Activated CD4-positive, alpha-beta T cell treated with anti-CD3 and anti-CD28 coated beads for 1 hour (primary cell): ENCODE measurements at places on chromosomes 5 and 9.

DNA sequence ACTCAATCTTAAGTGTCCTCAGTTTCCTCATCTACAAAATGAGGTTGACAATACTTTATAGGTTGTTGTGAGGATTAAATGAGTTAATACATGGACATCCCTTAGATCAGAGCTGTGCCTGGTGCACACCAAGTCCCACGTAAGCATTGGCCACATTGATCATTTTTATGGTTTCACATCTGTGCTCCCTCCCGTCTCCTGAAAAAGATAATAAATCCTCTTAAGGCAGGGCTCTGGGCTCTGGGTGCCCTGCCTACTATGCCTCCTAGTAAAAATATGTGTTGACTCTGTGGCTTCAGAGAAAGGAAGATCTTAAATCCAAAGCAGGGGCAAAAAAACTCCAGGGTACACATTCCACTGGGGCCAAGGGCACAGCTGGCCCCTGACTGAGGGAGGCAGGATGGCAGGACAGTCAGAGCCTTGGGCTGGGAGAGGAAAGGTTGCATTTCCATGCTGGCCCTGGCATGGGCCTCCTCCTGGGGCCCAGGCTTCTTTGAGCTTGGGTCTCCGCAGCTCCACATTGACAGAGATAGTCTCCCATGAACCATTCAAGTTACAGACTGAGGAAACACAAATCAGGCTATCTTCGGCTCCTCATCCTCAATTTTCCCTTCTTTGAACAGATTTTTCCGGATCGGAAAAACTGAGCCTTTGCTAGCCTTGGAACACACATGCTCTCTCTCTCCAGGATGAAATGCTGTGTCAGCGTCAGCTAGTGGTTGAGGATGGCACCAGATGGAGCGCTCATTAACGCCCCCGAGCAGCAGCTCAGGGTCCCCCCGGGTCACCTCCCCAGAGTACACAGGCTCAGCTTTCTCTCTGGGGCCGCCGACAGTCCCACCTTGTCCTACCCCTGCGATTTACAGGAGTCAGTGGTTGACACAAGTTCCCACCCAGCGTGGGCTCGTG is 22.4 kb upstream of the KIF12 start:
- DNase-seq = no peak

DNA sequence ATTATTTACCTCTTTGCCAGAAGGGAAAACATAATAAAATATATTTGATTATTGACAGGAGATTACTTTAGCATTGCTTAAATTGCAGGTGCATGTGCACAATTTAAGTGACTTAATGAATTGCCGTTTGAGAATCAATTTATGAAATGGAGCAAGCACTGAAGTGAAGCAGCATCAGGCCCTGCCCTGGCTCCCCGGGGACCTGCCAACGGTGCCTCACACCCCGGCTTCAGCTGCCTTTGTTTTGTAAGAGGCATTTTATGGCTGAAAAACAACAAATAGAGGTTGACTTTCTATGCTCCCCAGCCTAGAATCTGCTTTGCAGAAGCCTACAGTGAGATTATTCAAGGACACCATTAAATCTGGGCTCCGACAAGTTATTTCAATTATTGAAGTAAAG is 359.1 kb upstream of the IRX4 start:
- no peak for DNase-seq

DNA sequence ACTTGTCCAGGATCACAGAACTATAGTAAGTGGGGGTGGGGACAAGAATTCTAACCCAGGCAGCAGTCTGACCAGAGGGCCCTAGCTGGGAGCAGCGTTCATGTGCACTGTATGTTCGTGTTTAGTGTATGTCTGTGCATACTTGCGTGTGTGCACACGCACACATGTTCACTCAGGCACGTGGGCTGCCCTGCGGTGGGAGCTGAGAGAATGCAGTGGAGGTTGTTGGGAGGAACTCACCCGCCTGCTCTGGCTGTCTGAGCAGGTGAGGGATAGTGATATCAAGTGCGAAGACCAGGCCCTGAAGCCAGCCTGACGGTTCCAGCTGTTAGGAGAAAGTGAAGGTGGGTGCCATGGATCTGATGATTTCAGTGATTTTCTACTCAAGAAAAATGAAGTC is 942 bp downstream of the DCANP1 start:
- DNase-seq = no peak

GRCh38 chr5:174807471-174807870 is 83.1 kb downstream of the MSX2 start:
- no peak for DNase-seq

DNA sequence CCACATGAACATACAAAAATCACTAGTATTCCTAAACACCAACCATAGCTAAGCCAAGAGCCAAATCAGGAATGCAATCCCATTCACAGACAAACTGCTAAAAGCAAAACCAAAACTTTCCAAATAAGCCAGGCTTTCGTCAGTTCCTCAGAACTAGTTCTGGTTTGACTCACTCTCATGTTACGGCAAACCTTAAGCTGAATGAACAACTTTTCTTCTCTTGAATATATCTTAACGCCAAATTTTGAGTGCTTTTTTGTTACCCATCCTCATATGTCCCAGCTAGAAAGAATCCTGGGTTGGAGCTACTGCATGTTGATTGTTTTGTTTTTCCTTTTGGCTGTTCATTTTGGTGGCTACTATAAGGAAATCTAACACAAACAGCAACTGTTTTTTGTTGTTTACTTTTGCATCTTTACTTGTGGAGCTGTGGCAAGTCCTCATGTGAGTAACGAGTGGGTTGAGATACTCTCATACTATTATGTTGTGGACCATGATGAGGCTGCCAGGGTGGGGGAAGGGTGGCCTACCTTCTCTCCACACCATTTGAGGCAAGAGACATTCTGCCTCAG is at the start of gene PDCD1LG2:
PDCD1LG2 (plus strand) TSS at position 172 of the 572 bp plus-strand sequence. CDS start 12,016 bp downstream, outside the sequence.
- no peak for DNase-seq

GRCh38 chr9:137626464-137626863 is 7.7 kb downstream of the EHMT1 start:
- DNase-seq = no peak

DNA sequence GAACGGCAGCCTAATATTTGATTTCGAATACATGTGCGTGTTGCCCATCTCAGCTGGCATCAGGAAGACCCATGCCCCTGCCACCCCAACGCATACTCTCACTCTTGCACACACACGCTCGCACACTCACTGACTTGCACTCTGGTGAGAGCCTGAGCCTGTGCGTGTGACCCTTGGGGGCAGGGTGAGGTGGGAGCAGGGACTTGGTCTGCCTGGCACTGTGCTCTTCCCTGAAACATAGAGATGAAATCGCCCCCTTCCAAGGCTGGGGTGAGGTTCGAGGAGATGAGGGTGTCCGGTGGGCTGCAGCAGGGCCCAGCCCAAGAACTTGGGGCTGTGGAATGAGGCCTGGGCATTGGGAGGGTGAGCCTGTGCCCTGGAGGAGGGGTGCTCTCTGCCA is 1.2 kb downstream of the LCN9 start:
- DNase-seq = no peak

DNA sequence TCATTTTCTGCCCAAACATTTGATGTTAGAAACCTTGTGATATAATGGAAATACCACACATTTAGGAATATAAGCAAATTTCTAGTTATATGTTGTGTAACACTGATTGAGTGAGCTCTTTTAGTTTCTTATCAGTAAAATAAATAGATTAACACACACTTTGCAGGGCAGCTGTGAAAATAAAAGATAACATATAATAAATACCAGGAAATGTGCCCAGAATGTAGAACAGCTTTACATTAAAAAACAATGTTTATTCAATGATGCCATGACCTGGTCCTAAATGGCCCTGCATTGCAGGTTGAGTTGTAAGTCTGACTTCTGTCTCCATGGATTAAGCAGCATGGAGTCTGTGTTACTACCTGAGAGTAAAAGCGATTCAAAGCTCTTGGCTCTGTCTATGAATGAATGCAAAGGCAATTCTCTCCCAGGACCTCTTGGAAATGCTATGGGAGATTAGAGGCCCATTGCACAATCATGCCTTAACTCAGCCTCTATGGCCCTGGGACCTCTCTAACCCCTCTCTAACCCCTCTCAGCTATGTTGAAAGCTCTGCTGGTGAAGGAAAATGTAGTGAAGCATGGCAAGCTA is 296.0 kb upstream of the ACTBL2 start:
- no peak for DNase-seq

- no peak for DNase-seq
Observed at GRCh38 chr9:116278326-116278725, 124.7 kb downstream of the PAPPA start.

DNA sequence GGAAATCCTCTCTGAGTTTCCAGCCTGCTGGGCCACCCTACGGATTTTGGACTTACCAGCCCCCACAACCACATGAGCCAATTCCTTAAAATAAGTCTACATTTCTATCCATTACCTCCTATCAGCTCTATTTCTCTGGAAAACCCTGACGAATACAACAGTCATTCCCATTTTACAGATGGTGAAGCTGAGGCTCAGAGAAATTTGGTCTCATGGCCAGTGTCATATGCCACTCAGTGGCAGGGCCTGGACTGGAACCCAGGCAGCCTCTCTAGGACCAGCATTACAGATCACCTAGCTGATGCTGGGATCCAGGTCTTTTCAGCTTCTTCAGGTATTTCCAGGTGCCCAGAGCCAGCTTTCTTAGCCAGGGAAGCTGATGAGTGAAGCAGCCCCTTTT is 45.0 kb upstream of the SH3PXD2B start:
- DNase-seq = no peak

DNA sequence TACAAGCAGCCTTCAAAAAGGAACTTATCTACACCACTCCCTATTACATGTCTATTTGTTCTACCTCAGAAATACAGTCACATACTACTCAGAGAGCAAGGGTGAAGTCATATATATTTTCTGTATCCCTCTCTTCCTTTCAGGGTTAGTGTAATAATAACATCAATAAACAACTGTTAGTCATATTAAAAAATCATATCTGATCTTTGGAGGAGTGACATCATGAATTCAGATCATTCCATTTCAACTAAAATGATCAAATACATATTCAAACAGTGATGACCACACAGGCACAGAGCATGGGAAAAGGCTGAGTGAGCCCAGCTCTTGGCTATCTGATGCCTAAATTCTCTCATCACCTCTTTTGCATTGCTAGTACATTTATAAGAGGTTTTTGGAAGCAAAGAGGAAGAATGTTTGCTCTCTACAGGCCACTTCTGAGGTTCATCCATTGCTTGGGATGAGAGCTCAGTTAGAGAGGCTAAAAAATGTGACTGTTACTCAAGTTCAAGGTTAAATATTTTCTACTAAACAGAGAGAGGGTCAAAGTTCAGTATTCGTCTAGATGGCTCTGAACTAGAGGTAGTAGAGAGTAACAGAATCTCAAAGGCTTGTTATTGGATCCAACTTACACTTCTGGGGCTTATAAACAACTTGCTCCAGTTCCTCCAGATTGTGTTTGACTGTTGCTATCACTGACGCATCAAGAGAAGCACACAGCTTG is 39.0 kb downstream of the RIGI start:
- no peak for DNase-seq

DNA sequence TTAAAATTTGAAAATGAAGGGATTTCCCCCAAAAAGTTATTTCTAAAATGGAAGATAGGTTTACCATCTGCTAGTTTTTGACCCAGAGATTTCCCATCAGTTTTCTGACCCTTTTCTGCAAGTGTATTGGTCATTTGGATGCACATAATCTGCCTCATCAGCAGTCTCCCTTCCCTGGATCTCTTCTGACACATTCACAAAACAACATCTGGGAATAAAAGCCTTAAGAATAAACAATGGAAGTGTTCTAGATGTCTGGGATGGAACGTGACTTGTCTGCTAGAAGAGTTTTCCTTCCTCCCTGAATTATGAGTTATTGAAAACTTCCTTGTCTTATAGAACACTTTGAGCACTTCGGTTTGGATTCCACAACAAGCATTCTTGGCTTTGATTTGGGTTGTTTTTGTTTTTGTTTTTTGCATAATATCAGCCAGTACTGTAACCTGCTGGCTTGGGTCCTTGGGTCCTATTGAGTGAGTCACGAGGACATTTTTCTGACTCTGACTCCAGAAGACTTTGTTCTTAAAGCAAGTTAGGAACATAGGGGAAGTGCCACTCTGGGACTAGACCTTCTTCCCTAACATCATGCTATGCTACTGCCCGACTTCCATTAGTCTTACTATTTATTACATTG is 18.2 kb upstream of the ESM1 start:
- DNase-seq = no peak

DNA sequence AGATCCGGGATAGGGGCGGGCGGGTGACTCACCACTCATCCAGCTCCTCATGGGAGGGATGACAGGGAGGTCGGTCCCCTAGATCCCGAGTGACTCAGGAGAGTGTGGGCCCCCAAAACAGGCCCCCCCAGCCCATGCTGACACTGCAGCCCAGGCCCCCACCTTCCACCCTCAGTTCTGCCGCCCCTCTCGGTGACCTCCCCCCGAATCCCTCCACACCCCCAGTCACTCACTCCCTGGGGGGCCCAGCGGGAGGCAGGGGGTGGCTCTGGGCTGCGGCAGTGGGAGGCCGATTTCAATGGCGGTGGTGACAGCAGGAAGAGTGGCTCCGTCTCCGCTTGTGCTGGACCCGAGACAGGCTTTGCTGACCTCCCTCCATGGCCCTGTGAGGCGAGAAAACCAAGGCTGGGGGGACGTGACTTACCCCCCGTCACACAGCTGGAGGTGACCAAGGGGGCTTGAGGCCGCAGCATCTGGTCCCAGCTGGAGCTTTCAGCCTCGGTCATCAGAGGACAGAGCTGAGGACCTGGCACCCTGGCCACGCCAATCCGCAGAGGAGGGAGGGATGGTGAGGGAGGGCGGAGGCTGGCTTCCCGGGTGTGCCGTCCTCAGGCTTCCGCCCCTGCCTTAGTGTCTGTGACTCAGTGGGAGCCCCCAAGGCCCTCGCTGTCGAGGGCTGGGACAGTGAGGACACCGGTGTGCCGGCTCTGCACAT is 9.0 kb downstream of the GPSM1 start:
- DNase-seq = no peak

GRCh38 chr5:156892223-156892622 is 42.1 kb downstream of the PPP1R2B start:
- no peak for DNase-seq

GRCh38 chr5:127609957-127610356 is 38.9 kb upstream of the CTXN3 start:
- no peak for DNase-seq

GRCh38 chr5:129249886-129250285 is 155.3 kb downstream of the ISOC1 start:
- DNase-seq = no peak

DNA sequence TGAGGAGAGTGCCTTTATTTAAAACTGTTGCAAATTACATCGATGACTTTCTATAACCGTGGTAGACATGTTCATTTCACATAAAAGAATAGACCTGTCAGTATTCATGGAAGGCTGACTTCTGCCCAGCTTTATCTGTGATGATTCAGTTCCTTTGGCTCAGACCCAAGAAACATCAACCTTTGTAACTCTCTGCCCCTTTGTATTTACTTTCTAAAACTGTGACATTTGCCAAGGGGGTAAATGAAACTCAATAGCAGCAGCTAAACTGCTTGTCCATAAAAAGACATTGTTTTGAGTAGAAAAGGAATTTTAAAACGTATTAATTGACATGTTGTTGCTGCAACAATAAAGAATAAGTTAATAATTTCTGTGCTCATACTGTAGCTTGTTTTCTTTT is 137.8 kb upstream of the ANKH start:
- no peak for DNase-seq

- DNase-seq = no peak
Observed at GRCh38 chr9:91741522-91741921, 208.5 kb downstream of the ROR2 start.

GRCh38 chr5:144128844-144129243 is 41.6 kb downstream of the YIPF5 start:
- no peak for DNase-seq

GRCh38 chr9:83441390-83441789 is 96.8 kb downstream of the FRMD3 start:
- DNase-seq = no peak
